MV-4-11 (cell line): ENCODE measurements at places on chromosomes 2 and 18.

- peak; percentile 43 for DNase-seq
These were observed 5.1 kb upstream of the GAL3ST2 start for GRCh38 chr2:241771286-241772062.

DNA sequence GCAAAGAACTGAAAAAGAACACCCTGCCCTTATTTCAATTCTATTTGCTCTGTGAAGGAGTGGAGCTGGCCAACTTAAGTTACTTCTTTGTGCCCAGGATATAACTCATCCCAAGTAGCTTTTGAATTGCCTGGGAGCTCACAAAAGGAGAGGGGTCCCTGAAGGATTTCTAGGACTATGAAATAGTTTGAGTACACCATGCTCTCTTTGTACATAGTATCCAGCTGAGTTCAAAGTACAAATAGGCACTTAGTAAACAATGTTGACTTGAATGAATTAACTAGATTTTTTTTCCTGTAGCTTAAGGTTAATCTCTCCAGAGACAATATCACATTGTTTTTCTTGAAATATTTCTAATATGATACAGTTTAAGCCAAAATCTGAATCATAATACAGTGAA, 47.7 kb downstream of the ZC3H15 start:
- no peak for DNase-seq

- DNase-seq, result no peak
These were observed 41.3 kb downstream of the FSHR start for GRCh38 chr2:49113046-49113445.

- DNase-seq, result no peak
These were observed 34.5 kb downstream of the FARP2 start for GRCh38 chr2:241390301-241391206.

- DNase-seq, result no peak
These were observed 38.5 kb downstream of the LRP2 start for GRCh38 chr2:169323841-169324240.
